ENCODE measurements at places on chromosomes 11 and 22.

- DNase-seq = peak; percentile 15
These were observed at the start of gene BARX2 for GRCh38 chr11:129375751-129376657. BARX2 (plus strand) TSS chr11:129375848; CDS start chr11:129376036, 188 bp downstream.

GRCh38 chr11:134575504-134576230, 163.6 kb upstream of the B3GAT1 start:
- no peak for DNase-seq

- no peak for DNase-seq
These were observed 54.6 kb upstream of the OR5P2 start for GRCh38 chr11:7851391-7851790.

GRCh38 chr22:21982338-21982965, at the start of gene TOP3B:
TOP3B (minus strand) TSS chr22:21982787; CDS start chr22:21975709, 7,078 bp downstream.
- DNase-seq = peak; percentile 33

DNA sequence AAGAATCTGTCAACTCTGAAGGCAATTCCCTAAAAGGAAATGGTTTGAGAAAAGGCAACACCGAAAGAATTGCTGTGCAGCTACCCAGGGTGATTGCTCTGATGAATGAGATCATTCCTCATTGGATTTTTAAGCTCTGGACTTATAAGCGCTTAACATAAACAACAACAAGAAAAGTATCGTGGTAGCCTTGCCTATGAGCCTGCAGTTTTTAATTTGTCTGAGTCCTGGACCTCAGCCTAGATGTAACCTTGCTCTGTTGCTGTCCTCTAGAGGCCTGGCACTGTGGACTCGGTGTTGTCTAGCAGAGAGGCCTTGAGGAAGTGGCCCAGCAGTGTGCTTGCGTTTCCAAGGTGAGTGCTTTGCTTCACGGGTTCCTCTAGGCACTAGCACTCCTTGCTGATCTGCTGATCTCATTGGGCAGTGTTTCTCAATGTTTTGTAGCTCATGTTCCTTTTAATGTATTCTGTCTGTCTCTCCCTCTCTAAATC, 20.4 kb downstream of the CCDC81 start:
- no peak for DNase-seq

DNA sequence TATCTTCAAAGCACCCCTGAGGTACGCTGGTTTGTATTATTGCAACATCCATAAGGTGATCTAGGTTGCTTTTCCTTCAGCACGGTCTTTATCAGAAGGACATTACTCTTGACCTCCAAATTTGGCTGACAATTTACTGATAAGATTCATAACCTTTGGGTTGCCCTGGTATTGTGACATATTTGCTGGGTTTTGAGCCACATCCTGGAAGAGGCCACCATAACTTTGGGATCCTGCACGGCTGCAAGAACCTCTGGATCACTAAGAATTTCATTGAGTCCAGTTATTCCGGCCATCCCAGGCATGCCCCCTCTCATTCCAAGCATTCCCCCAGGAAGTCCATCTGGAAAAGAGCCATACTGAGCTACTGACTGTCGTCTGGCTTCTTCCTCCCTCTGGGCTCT, 6.5 kb upstream of the PLET1 start:
- DNase-seq = no peak

- no peak for DNase-seq
These were observed 22.3 kb upstream of the MICAL2 start for GRCh38 chr11:12088047-12088481.

- no peak for DNase-seq
These were observed 11.4 kb upstream of the KCNQ1OT1 start for GRCh38 chr11:2711161-2711560.

DNA sequence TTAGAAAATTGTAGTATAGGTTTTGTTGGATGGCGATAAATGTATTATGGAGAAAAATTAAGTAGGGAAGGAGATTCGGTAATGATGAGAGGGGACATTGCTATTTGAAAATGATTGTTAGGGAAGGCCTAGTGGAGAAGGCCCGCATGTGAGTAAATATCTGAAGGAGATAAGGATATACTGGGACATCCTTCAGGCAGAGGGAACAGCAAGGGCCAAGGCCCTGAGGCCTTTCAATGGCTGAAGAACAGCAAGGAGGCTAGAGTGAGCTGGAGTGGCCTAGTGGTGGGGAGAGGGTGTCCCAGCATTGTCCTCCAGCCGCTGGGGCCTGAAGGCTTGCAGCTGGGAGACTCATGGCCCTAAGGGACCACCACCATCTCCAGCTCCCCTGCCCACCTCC, 23.2 kb upstream of the ARRB1 start:
- DNase-seq = no peak

GRCh38 chr22:45399712-45400445, 13.5 kb downstream of the SMC1B start:
- no peak for DNase-seq

DNA sequence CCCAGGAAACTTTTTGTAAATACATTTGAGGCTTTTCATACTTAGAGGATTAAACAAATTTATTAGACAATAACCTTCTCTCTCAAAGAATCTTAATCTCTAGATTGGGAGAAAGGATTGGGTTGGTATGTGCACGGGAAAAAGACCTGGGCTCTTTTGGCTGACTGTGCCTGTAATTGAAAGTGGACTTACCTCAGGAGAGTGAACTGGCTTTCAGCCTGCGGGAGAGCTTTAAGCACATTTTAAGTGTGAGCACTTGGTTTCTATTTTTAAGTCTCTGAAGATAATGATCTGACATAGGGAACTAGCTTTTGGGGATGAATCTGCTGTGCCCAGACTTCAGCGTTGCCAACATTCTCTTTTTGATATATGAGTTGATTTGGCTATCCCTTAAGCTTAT, 35.8 kb downstream of the UVRAG start:
- DNase-seq = no peak

DNA sequence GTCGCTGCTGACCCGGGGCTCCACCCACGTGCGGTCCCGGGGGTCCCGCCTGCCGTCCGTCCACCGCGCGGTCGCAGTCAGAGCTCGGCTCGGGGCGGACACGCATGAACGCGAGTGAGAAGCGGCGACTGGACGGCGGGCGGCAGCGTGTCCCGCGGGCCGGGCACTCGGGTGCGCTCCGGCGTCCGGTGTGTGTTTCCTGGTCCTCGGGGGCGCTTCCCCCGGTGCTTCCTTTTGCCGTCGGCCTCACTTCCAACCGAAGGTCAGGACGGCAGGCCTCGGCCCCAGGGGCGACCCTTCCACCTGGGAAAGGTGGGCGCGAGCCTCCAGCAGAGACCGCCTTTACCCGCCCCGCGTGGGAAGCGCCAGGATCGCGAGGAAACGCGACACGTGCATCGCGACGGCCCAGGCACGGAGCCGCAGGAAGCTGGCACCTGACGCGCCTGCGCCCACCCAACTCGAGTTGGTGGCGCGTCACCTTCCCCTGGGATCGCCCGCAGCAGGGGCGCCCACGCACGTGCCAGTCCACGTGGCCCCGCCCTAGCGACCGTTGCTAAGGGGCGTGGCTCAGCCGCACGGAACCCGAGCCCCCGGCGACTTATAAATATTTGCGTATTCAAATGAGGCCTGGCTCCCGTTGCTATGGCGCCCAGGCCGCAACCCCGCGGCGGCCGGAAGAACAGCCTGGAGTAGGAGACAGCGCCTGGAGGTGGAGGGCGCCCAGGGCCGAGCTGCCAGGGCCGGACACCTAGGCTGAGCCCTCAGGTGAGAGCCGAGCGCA, at the start of gene LRRC56:
Gene LRRC56, plus strand, starts transcription at position 687 of the 781 bp plus-strand sequence. CDS start 3,158 bp downstream, outside the sequence.
- DNase-seq = no peak

- peak; percentile 81 for DNase-seq
These were observed 27.6 kb downstream of the TENM4 start for GRCh38 chr11:79413268-79413667.

DNA sequence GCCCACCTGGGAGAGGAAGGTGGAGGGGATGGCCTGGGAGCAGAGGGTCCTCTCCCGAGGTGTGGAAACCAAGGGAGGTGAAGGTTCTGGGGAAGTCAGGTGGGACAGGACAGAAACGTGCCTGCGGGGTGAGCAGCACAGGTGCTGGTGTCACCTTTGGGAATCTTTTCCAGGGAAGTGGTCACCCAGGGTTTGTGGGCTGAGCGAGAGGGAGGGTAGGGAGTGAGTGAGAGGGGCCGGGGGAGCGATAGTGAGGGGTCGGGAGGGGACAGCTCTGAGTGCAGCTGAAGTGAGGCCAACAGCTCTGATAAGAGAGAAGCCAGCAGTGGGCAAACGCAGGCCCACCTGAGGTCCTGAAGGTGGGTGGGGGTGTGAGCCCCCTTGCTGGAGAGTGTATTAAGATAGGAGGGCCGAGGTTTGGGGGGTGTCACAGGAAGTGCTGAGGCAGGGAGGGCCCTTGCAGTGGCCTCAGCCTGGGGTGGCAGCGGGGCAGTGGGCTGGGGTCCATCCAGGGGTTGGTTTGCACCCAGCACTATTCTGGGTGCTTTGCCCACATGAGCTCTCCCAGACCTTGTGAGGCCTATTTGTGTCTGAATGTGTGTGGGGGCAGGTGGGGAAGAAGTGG, 1.6 kb upstream of the SHANK3 start:
- no peak for DNase-seq

- no peak for DNase-seq
These were observed 1375.9 kb upstream of the RAG2 start for GRCh38 chr11:37973941-37974340.

DNA sequence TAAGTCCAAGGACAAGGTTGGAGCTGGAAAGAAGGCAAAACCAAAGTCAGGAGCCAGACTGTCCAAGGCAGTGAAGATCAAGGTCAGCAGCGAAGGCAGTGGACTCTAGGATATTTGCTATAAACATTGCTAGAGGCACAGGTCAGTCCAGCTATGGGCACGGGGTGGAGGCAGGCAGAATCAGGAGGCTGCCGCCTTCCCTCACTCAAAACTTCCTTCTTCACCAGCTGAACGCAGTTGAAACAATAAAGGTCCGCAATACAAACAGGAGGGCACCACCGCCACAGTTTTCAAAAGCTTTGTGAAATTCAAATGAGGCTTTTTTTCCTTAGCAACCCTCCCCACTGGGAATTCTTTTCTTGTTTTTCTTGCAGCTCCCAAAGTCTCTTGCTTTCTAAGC, 372.4 kb downstream of the NXPE2 start:
- DNase-seq = no peak

GRCh38 chr11:99452075-99452474, 431.3 kb downstream of the CNTN5 start:
- no peak for DNase-seq

DNA sequence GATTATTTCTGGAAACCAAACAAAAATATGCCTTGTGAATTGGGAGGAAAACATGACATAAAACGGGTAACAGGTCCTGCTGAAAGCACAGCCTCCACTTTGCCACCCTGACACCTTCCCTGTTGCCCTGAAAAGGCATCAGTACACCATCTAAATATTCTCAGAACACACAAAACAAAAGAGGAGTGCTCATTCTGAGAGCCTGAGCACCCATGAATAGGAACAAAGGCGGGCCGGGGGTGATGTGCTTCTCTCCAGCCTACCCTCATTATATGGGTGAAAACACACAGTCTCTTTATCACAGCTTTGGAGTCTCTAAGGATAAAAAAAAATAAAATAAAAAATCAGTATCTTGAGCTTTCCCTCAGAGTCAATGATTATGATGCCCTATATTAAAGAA, 19.7 kb downstream of the SCUBE2 start:
- DNase-seq = no peak

DNA sequence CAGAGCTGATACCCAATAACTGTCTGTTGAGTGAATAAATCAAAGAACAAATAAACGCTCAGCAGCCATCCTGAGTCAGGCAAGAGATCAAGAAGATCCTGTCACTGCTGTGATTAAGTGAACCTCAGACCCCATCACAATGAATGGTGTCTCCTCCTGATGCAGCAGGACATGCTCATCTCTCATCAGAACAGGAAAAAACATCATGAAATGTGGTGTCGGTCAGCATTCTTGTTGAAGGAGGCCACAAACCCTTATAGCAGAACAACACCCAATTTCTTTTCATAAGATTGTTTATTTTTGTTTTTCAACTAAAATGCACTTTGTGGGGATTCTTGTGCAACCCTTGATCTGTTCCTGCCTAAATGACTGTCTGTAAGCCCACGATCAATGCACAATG, 60.3 kb downstream of the SYTL2 start:
- DNase-seq = no peak

All from smooth muscle cell of the brain vasculature (primary cell).